ENCODE measurements at places on chromosomes 1 and 21.

- DNase-seq, result no peak
These were observed 66.3 kb upstream of the EDEM3 start for GRCh38 chr1:184820956-184821355.

DNA sequence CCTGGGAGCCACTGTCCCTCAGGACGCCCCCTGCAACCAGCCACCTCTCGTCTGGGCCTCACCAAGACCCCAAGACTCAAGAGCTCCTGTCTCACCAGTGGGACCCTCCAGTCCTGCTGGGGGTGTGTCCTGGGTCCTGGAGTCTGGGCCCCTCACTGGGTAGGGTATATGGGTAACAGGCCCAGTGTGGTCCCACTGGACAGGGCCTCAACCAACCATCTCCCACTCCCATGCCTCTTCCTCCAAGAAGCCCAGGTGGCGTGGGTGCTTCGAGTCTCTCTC lies 725 bp upstream of the VWA1 start:
- DNase-seq, result no peak

- DNase-seq, result no peak
These were observed 91.9 kb downstream of the RYR2 start for GRCh38 chr1:237133921-237134320.

DNA sequence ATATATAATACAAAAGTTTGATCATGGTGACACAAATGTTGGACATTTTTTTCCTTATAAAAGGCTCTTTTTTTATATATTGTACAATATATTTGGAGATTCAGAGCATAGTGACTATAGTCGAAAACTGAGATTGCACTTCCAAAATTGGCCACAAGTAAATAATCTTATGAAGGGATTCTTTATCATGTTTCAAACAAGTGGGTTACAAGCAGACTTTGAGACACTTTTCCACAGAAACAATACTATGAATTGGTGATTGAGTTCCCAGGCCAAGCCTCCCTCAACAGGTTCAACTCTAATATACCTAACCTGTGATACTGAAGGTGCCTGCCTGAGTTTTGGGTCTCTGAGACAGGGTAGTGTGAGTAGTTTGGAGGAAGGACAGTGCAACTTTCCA lies 13.8 kb downstream of the LEPR start:
- no peak for DNase-seq

Data from stimulated activated CD8-positive, alpha-beta memory T cell treated with anti-CD3 and anti-CD28 coated beads, Interleukin-4, amount 100 ng/mL, for 4 hours (primary cell).